Right lung (tissue), 10 donors: ENCODE measurements at places on chromosomes 1 and 21. TPM values are rescaled to one million over a fixed set of nuclear protein-coding genes. Genes with fewer than 3 reads are reported as not detected.

GRCh38 chr1:163824490-163824889, 502.7 kb downstream of the NUF2 start:
- DNase-seq = no peak

ZZZ3 gene
- 68.3 TPM for polyA plus RNA-seq

GRCh38 chr1:19369396-19370090, 57.4 kb downstream of the SLC66A1 start:
- DNase-seq = no peak

GRCh38 chr1:47725000-47725473, 272.1 kb downstream of the TRABD2B start:
- no peak for DNase-seq

DNA sequence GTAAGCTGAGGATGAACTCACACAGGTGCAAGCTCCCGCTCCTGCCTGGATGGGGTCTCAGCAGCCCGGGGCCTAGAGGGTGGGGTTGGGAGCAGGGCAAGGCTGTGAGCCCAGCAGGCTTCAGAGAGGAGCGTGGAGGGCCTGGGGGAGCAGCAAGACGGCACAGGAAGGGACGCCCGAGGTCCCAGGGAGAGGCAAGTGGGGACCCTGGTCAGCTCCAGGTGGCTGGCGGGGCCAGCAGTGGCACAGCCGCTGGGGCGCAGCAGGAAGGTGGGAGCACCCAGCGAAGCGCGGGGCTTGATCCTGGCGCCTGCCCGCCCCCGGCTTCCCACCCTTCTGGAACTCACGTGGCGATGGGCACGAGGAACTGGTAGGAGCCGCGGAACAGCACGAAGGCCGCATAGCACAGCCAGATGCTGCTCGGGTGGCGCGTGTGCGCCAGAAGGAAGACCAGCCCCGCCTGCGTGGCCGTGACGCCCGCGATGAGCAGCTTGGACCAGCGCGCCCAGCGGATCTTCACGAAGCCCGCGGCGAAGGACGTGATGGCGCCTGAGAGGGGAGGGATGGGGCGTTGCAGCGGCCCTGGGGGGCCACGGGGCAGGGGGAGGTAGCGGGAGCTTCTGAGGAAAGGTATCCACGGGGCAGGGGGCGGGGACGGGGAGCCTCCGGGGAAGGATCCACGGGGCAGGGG, 11.7 kb downstream of the SLC19A1 start:
- DNase-seq = no peak
